ENCODE measurements at places on chromosomes 4 and X. TPM values are rescaled to one million over a fixed set of nuclear protein-coding genes. Genes with fewer than 3 reads are reported as not detected.

- no peaks in the 10 kb centered on the region for H3K36me3 ChIP-seq
- no peaks in the 10 kb centered on the region for H3K4me1 ChIP-seq
- no peak overlapping the region for H3K4me3 ChIP-seq
- no peak for DNase-seq
These were observed 18.7 kb downstream of the CORIN start for GRCh38 chr4:47819178-47819577.

DNA sequence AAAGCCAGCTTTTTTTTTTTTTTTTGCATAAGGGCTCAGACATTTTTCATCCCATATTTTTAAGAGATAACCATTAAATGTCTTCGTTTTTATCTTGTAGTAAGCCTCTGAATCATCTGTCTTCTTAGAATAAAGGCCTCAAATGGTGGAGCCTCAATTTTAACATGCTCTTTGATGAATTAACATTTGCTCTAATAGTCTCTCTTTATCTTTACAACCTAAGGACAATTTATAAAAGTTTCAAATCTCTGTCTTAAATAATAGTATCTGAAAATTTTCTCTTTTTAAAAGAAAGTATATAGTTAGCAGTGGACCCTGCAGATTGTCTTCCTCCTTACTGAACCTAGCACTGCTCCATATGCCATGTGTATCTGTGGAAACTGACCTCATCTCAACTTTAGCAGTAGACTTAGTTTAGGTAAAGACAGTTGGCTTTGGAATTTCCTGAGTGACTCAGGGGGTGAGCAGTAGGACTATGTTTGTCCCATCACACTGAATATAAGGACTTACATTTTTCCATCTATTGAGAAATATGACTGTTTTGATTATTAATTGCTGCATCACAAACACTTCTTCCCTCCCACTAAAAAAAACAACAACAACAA, 1658.0 kb downstream of the STIM2 start:
- DNase-seq = no peak
- H3K36me3 ChIP-seq = no peaks in the 10 kb centered on the region
- H3K4me3 ChIP-seq = no peak overlapping the region

DNA sequence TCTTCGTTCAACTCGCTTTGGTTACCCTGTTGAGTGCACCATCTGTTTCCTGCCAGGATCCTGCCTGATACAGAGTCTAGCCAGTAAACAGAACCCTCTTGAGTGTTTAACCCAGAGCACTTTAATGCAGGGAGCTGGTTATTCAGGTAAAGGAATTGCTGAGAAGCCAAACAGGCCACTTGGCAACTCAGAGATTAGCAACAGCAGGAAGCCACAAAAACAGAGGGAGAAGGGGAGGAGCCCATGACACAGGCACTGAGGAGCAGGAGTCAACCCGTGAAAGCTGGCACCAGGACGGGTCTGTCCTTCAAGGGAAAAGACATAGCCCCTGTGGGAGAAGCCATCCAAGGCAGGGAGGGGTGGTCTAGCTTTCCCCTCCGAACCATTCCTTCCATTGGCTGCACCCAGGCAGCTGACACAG, 641.4 kb downstream of the ZNF674 start:
- no peak overlapping the region for H3K4me3 ChIP-seq
- H3K36me3 ChIP-seq = no peaks in the 10 kb centered on the region
- peaks cover 6% of the 10 kb centered on the region for H3K27me3 ChIP-seq
- H3K27ac ChIP-seq = no peak overlapping the region
- peaks cover 6% of the 10 kb centered on the region for H3K4me1 ChIP-seq

DNA sequence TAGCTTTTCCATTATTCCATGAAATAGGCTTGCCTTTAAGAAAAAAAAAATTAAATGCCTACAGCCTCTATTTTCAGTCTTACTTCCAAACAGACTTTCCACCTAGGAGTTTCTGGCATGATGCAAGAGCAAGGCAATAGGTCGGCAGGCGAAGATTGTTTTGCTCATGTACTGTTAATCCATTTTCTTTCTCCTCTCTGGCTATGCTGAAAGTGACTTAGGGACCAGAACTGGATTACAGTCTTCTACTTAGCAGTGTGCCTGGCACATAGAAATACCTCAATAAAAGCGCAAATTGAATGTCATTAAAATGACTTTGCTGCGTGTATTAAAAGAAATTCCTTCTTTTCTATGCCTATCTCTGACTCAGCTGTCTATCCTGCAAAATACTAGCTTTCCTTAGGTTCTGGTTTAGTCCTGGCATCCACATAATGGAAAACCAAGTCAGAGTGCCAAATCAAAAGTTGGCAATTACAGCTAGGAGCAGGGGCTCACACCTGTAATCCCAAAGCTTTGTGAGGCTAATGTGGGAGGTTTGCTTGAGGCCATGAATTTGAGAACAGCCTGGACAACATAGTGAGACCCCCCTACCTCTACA, 51.9 kb downstream of the CC2D2A start:
- no peak overlapping the region for H3K4me3 ChIP-seq
- no peaks in the 10 kb centered on the region for H3K4me1 ChIP-seq
- H3K36me3 ChIP-seq = peaks cover 18% of the 10 kb centered on the region
- no peak for DNase-seq
- H3K27ac ChIP-seq = no peak overlapping the region

DNA sequence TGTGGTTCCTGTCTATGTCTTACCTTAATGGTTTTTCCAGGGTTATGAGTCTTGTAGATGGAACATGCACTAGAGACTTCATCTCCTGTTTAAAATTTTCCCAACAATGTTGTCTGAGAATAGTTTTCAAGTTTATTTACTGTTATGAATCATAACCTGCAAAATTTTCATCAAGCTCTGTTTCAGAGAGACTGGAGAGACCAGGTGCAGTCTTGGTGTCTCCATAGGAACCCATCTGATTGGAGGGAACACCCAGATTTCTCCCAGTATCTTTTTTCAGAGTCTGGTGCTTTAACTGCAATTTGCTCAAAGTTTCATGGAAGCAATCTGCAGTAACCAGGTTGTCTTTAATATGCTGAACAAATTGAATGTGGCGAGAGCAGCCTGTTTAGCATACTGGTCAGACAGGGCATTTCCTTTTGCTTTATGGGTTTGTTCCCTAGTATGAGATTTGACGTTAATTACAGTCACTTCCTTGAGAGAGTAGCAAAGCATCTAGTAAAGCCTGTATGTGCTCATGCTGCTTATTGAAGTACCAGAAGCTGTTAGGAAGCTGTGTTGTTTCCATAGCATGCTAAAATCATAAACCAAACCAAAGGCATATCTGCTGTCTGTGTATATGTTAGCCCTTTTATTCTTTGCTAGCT, 18.8 kb upstream of the VSIG1 start:
- H3K27me3 ChIP-seq = peaks cover 3% of the 10 kb centered on the region
- H3K4me1 ChIP-seq = no peaks in the 10 kb centered on the region
- H3K27ac ChIP-seq = no peak overlapping the region
- H3K4me3 ChIP-seq = no peak overlapping the region
- H3K36me3 ChIP-seq = no peaks in the 10 kb centered on the region
- DNase-seq = no peak

DNA sequence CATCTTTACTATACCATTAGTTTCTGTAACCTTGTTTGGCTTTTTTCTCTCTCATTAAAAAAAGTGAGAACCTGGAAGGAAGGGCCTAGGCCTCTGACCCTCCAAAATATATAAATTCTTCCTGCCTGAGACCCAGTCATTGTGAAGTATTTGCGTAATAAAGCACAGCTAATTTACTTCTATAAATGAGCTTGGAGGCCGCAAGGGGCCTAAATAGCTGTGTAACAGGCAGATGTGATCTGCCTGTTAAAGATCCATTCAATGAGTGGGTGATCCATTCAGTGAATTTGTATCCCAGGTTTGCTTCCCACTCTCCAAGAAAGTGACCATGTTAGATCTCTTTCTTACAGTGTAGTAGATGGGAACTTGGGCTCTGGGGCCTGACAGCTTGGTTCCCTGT, 595 bp upstream of the PYURF start:
- peak overlapping the region; percentile 91 for H3K27ac ChIP-seq
- H3K27me3 ChIP-seq = no peaks in the 10 kb centered on the region
- peak; percentile 53 for DNase-seq
- no peaks in the 10 kb centered on the region for H3K36me3 ChIP-seq
- peak overlapping the region; percentile 94 for H3K4me3 ChIP-seq

DNA sequence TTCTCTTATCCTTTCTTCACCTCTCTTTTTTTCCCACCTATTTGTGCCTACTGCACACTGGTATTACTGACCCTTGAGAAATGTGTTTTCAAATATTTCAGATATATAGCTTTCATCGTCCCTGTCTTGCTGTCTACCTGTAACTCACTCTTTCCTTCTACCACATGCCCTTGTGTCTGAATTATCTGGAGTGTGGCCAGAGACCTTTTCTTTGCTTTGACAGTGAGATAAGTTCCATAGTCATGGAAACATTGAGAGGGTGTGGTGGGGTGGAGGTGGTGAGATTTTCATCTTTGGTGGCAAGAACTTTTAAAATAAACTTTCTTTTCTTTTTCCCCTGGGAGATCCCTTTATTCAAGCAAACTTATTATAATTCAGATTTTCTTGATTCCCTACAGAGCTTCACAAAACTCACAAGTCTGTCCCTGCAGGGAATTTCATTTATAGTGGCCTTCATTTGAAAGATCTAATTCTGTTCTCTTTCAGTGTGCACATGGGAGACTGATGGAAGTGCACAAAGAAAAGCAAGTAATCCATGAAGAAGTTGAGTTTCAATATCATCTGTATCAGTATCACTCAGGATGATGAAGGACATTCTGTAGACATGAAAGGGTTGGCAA, 95.7 kb downstream of the SH2D1A start:
- H3K27me3 ChIP-seq = no peaks in the 10 kb centered on the region
- no peak overlapping the region for H3K27ac ChIP-seq
- H3K4me3 ChIP-seq = no peak overlapping the region
- no peaks in the 10 kb centered on the region for H3K4me1 ChIP-seq

- no peak overlapping the region for H3K27ac ChIP-seq
- H3K27me3 ChIP-seq = no peaks in the 10 kb centered on the region
- DNase-seq = no peak
- H3K4me3 ChIP-seq = no peak overlapping the region
These were observed 10.7 kb downstream of the SMIM10L2A start for GRCh38 chrX:135432453-135432852.

DNA sequence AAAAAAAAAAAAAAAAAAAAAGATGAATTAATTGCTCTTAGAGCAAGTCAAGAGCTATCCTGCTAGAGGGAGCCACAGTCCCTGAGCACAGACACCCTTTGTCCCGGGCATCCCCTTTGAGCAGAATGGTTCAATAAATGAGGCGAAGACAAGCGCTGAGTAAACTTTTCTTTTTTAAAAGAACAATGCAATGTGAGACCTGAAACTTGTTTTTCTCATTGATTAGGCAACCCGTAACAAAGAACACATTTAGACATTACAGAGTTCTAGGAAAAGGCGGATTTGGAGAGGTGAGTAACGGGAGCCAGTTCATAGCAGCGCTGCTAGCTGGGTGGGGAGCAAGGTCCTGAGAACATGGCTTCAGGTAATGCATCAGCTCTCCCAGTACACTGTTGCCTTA, 46.1 kb downstream of the GRK4 start:
- H3K36me3 ChIP-seq = peaks cover 12% of the 10 kb centered on the region
- no peak overlapping the region for H3K4me3 ChIP-seq
- no peak for DNase-seq
- no peak overlapping the region for H3K27ac ChIP-seq

RAB40AL gene
- 1.3 TPM for total RNA-seq

ADH1B gene
- total RNA-seq = 8.4 TPM

MAP9 gene
- 69.6 TPM for total RNA-seq

CTAG2 gene
- total RNA-seq = not detected

DIPK2B gene
- total RNA-seq = 5.6 TPM

TMPRSS11B gene
- not detected for total RNA-seq

MMRN1 gene
- total RNA-seq = 35.9 TPM

Measured in spinal cord (tissue), 10 donors.